ENCODE measurements at places on chromosomes 6 and 20.

GRCh38 chr6:26122005-26122388, 34.8 kb downstream of the HFE start:
- no peak for DNase-seq

- DNase-seq = no peak
These were observed 38.0 kb downstream of the CDYL start for GRCh38 chr6:4814212-4814611.

GRCh38 chr6:164057876-164058275, 643.4 kb downstream of the QKI start:
- no peak for DNase-seq

DNA sequence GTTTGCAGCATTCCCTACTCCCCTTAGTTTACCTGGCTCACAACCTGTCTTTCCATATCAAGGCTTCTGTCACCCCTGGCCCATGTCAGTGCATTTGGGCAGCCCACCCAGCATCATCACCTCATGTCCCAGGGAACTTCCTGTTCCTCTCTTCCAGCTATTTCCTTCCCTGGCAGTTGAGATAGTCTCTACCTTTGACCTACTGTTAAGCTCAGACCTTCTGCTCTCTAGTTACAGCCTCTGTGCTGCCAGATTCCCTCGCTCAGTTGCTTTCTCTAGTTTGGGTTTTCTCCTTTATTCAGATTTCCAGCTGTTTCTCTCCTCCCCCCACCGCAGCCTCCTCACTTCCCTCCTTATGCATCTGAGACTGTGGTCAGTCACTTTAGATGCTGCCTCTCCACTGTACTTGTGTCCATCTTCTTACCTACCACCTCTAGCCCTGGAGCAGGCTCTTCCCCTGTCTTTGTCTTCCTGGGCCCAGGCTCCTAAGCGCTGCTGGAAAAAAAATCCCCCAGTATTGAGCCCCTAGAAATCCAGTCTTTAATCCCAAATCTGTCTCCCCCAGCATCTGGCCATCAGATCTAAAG, 16.3 kb downstream of the PTPN1 start:
- no peak for DNase-seq

GRCh38 chr6:28910901-28911690, 12.7 kb downstream of the TRIM27 start:
- DNase-seq = no peak

GRCh38 chr6:40398810-40399477, 188.2 kb downstream of the LRFN2 start:
- DNase-seq = no peak
